HCEC 1CT (cell line): ENCODE measurements at places on chromosomes 12 and 14.
A peak's percentile ranks its signal among the peaks of the same experiment; 100 is the strongest.

- no peak for DNase-seq
Observed at GRCh38 chr14:57495416-57495815, 1.8 kb upstream of the CCDC198 start.

DNA sequence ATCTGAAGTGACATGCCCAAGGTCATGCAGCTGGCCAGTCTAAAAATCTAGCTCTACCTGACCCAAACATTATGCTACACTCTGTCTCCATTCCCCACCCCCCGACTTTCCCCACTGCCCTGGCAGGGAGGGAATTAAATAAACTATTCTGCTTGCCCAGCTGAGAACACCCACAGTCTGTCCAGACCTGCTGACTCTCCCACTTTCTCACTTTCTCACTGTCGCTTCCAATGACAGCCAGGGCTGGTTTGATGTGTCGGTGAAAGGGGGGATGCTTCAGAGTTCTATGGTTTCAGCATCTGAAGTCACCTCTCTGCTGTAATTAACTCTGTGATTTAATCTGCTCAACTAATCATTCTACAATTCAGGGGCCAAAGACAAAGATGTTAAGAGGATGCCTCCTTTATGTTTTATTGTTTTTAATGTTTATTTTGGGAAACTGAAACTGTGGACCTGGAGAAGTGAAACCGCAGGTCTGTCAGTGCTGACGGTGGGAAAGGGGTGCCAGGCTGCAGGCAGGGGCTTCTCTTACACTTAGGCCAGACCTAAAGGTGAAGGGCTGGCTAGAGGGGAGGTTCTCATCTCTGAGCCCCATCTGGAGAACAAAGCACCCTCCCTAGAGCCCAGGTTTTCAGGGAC, 8.1 kb upstream of the MSI1 start:
- no peak for DNase-seq

- peak; percentile 80 for DNase-seq
Observed at GRCh38 chr12:1281683-1282366, 290.8 kb downstream of the ERC1 start.

DNA sequence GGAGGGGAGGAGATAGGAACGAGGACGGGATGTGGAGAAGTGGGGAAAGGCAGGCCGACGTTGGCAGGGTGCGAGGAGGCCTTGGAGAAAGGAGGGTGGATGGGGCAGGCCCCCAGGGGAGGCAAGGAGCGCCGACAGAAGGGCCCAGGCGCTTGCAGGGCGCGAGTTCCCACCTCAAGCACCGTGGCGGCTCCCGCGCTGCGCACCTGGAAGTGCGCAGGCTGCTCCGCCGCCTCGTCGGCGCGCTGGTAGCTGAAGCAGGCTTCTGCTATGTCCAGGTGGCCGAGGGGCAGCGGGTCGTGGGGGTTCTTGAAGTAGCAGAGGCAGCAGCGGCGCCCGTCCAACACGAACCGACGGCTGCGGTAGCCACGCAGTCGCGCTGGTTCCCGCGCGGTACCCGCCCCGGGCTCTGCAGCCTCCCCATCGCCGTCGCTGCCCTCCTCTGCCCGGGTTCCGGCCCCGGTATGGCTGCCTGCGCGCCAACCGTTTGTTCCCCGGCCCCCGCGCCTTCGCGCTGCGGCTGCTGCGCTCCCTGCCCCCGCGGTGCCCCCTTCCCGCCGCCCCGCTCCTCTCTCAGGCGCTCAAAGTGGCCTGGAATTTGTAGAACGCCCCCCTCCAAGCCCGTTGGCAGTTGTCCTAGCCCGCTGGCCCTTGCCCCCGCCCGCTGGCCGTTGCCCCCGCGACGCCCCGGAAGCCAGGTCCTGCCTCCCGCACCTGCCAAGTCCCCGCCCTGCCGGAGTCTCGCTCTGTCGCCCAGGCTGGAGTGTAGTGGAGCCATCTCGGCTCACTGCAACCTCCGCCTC, 1.1 kb upstream of the ACTR6 start:
- no peak for DNase-seq

GRCh38 chr12:16766736-16767135, 160.8 kb upstream of the LMO3 start:
- peak; percentile 4 for DNase-seq

- peak; percentile 52 for DNase-seq
Observed at GRCh38 chr14:68814539-68815297, 21.9 kb upstream of the ZFP36L1 start.

- DNase-seq, result no peak
Observed at GRCh38 chr12:94841904-94842610, 161.4 kb downstream of the NDUFA12 start.

DNA sequence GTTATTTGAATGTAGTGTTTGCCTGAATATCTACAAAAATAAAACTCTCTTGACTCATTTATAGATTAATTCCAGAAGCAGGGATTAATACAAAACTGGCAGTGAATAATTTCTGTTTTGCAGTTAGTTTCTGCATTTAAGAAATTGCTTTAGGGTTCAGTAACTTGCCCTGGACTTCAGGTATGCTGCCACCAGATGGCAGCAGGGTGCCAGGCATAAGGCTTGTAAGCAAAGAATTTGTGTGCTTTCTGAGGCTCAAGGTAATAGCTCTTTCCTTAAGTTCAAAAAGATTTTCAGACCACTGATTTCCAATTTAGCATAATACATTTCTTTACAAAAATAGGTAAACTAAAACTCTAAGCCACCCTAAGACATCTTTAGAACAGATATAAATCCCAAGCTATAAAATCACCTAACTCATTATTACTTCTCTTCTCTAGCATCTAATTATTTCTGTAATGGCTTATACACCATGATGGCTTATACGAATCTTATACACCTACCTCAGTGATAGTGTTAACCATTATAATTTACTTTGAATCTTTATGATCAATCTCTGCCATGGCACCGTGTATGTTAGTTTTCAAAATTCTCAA, 398.3 kb downstream of the APAF1 start:
- DNase-seq, result peak; percentile 24

GRCh38 chr12:127006972-127007371, 1260.0 kb upstream of the TMEM132C start:
- no peak for DNase-seq
